ENCODE measurements at places on chromosomes 13 and 19.

DNA sequence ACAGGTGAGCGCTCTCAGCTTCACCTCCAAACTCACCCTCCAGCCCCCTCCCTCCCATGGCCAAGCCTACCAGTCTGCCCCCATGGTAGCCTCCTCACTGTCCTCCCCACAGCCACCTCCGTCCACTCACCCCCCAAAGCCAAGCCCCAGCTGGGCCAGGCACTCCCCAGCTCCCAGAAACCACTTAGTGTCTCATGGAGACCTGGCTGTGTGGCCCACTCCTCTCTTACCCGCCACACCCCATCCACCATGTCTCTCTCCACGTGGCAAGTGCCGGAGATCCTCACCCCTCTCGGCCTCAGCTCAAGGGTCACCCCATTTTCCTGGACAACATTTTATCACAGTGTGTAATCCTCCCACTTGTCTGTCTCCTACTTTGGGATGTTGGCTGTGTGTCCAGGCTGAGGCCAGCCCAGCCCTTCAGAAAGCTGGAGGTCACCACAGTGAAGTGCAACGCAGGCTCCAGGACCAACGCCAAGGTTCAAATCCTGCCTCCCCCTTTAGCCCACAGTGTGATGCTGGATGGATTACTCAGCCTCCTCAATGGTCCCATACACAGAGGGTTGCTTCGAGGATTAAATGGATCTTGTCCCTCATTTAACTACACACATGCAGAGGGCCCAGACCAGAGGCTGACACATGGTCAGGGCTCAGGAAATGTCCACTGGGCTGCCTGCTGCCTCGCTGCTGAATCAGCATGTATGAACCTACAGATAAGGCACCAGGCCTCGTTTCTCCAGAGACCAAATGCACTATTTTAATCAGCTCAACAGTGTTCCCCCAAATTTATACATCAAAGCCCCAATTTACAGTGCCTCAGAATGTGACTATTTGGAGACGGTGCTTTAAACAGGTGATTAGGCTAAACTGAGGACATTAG, 71.3 kb downstream of the CEBPG start:
- DNase-seq, result no peak

GRCh38 chr13:89923736-89924135, 1423.8 kb upstream of the MIR17HG start:
- no peak for DNase-seq

- no peak for DNase-seq
Observed at GRCh38 chr19:41373993-41374392, 2.3 kb upstream of the TMEM91 start.

DNA sequence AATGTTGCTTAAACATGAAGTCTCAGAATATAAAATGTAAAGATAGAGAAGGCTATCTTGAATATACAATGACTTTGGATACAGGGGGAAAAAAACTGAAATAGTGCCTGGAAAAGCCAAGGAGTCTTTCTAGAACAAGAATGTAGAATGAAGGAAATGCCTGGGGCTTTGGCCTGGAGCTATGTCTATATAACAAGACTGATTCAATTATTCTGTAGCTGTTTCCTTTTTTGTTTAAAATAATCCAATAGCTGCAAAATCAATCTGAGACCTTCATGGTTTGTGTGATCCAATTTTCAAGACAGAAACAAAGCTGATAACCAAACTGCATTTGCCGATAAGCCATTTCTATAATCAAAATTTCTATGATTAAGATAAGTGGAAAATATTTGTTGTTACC, 530.9 kb upstream of the NBEA start:
- DNase-seq, result no peak

DNA sequence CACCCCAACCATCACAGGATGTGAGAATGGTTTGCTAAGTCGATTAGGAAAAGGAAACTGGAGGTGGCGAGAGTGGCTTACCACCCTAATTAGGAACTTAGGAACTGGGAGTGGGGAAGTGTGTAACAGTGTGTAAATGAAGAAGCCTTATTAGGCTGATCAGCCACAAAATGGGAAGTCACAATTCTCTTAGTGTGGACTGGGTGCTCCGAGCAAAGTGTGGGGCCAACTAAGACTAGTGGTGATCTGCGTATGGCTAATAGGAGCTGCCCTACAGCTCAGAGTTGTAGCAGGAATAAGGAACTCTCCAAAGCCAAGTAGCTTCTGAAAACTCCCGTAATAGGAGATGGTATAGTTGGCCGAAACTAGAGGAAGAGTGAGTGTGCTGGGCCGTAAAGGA, 7.6 kb downstream of the SIGLEC11 start:
- DNase-seq, result no peak

GRCh38 chr13:51978796-51979556, 32.3 kb downstream of the ATP7B start:
- no peak for DNase-seq

- no peak for DNase-seq
Observed at GRCh38 chr19:44744871-44745332, 3.6 kb upstream of the BCL3 start.

DNA sequence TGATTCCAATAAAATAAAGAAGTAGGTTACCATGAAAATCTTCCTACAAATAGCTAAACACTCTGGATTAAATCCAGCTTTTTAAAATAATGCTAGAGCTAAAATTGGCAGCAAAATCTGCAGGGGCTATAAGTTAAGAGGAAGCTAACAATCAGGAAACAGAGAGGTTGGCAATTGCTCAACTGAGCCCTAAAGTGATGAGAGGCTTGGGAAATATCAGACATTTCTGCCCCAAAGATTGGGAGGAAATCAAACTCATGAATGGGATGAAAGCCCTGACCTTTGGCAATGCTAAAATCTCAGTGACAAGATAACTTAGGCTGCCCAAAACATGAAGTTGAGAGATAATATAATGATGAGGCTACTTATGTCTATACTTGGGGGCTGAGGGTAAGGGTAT, 1437.9 kb downstream of the EFNB2 start:
- no peak for DNase-seq

DNA sequence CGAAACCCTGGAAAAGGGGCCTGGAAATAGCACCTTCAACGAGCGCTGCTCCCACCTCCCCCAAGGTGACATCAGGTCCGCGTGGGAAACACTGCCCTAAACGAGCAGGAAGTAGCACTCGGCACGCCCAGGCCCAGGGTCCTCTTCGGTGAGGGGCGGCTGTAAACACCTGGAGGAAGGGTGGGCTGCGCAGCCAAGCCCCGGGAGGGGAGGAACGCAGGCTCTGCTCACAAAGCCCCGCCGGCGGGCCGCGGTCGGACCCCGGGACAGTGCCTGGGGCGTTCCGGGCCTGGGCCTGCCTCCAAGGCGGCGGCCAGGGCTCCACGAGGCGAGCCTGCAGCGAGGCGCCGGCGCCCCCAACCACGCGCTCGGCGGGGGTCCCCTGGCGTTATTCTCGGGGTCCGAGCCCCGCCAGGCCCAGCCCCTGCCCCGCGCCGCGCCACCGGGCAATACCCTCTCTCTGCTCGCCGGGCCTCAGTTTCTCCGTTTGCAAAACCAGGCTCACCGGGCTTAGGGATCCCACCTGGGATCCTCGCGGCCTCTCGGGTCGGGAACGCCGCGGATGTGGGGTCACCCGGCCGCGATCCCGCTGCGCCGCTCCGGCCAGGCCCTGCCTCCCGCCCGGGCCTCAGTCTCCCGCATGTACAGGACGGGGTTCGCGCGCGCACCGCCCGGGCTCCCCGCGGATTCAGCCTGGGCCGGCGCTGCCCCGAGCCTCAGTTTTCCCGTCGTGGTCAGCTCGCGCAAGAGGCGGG, 630 bp downstream of the RNF126 start:
- peak; percentile 46 for DNase-seq

GRCh38 chr19:45640849-45641273, 1.7 kb upstream of the EML2 start:
- DNase-seq, result peak; percentile 91
